ENCODE measurements at places on chromosomes 12 and 14.

- no peak for DNase-seq
These were observed 40.9 kb downstream of the RTN1 start for GRCh38 chr14:59829469-59830337.

GRCh38 chr14:25009891-25010290 is 40.1 kb downstream of the STXBP6 start:
- no peak for DNase-seq

GRCh38 chr14:38042322-38042721 is 165.4 kb upstream of the SSTR1 start:
- DNase-seq = no peak

- DNase-seq = peak; percentile 61
These were observed 129.7 kb upstream of the CCND2 start for GRCh38 chr12:4143896-4144295.

GRCh38 chr12:103498990-103499389 is 3.2 kb upstream of the C12orf42 start:
- peak; percentile 37 for DNase-seq

- DNase-seq = no peak
These were observed 188.7 kb downstream of the TTC8 start for GRCh38 chr14:89013098-89013504.

DNA sequence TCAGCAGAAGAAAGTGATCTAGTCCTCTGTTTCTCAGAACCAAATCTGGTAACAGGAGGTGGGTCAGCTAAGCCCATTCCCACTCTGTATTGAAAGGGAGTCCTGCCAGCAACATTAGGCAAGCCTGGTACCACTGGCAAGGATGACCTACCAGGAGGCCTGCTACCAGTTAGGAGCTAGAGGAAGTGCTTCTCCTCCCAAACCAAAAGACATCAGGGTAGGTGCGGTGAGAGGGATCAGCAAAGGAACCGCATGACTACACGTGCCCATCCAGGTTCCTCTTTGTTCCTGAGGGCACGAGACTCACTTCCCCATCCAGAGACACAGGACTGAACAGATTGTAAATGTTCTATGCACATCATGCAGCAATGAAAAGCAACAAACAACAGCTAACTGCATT is 2.8 kb downstream of the KLRC4 start:
- no peak for DNase-seq

- no peak for DNase-seq
These were observed 143.8 kb upstream of the RTL1 start for GRCh38 chr14:101047326-101047725.

DNA sequence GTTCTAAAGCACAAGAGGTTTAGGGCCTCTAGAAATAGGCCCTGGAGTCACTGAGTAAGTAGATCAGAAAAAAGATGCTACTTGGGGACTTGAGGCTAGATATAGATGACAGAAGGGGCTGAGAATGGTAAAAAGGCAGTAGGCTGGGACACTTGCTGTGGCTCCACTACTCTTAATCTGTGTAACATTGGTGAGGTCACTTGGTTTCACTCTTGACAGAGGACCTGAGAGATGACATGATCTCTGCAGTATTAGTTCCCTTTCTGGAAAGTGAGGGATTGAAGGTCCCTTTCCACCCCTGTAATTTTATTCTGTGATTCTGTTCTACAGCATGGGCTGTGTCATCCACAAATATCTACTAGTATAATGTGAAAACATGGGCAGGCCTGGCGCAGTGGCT is 39.7 kb downstream of the MAPKAPK5 start:
- DNase-seq = no peak

DNA sequence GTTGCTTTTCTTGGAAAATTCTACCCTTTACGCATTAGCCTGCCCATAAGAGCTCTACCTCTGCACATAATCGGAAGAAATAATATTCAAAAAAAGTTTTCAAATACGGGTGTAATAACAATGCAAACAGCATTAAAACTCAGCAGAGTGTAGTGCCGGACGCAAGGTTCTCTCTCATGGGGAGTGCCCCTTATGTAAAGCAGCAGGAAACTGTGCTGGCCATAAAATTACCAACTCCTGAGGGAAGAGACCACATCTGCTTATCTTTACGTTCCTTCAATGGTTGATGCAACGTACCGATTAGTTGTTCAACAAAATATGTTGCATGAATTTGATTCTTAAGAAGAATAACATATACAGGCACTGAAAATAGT is 118.7 kb upstream of the TMCC3 start:
- no peak for DNase-seq

DNA sequence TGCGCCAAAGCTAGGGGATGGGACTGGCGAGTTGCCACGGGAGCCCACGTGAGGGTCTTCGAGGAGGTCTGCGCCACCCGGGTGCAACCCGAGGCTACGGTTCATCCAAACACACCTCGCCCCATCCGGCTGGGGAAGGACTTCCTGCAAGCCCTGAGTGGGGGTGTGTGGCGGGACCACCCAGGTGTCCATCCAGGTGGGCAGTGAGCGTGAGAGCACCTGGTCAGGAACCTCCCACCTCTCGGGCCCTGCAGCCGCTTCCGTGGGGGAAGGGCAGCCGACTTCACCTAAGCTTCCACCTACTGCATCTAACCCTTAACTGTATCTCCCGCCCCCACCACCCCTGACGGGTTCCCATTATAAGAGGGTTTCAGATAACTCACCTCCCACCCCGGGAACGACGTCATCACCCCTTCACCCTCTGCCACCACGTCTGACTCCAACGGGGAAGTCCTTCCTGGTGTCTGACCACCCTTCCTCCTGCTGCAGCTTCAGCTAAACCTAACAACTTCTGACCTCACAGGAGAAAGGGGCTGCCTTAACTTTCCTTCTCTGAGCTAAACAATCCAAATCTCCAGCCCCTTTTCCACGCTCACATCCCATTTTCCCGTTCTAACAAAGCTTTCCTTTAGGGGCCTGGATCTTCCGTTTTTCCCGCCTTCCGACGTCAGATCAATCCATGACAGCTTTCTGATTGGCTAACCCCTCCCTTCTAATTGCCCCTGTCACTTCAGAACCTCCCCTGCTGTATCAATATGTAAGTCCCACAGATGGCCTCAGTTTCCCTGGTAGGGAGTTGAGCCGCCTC is 27.4 kb upstream of the SMUG1 start:
- DNase-seq = peak; percentile 37

- DNase-seq = no peak
These were observed 49.8 kb downstream of the ADCK1 start for GRCh38 chr14:77849711-77850110.

GRCh38 chr14:74875204-74875603 is 741 bp downstream of the PROX2 start:
- no peak for DNase-seq

DNA sequence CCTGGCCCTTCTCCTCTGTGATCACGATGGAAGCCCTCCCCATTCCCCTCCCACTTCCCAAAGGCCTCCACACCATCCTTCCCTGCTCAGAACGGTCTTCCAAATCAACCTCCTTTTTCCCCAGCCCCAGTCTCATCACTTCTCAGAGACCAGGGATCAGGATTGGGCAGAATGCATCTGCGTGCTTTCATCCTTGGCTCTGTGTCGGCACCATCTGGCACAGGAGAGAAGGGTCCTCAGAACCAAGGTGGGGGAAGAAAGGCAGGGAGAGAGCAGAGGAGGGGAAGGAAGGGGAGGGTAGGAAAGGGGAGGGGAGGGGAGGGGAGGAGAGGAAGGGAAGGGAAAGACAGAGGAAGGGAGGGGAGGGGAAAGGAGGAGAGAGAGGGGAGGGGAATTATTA is 52.4 kb upstream of the FICD start:
- no peak for DNase-seq

- no peak for DNase-seq
These were observed at the start of gene PKP2 for GRCh38 chr12:32896432-32897280. TSS of gene PKP2 (minus strand) at chr12:32896777. CDS start at chr12:32896731, 46 bp downstream.

- no peak for DNase-seq
These were observed 142.9 kb downstream of the SAMD4A start for GRCh38 chr14:54709867-54710266.

DNA sequence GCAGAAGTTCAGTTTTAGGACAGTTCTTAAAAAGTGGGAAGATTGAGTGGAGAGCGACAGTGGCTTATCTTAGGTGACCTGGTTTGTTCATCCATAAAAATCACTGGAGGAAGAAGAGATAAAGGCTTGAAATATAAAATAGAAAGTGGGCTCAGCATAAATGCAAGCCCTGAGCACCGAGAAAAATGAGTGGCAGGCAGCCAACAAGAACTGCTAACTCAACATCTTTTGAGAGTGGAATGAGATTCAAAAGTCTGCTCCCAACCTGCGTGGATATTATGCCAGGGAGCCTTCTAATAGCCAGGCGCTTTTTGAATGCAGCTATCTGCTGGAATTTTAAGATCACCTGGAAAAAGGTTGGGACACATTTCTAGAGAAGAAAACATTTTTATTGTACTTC is 666.5 kb downstream of the FLRT2 start:
- DNase-seq = no peak

GRCh38 chr14:61488417-61489401 is 167.3 kb downstream of the PRKCH start:
- DNase-seq = no peak

DNA sequence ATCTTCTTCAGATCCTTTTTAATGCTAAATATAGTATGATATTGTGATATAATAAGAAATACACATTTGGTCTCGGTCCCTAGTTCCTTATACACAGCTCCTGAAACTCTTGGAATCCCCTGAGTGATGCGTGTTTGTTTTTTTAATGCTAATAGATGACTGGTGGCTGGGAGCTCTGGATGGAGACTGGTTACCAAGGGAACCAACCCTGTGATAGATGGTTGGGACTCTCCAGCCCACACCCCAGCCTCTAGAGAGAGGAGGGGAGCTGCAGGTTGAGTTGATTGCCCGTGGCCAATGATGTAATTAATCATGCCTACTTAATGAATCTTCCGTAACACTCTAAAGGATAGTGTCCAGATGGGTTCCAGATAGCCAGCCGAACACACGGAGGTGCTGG is 140.6 kb downstream of the FBXL14 start:
- no peak for DNase-seq

- no peak for DNase-seq
These were observed 4.9 kb upstream of the WIF1 start for GRCh38 chr12:65125975-65126374.

DNA sequence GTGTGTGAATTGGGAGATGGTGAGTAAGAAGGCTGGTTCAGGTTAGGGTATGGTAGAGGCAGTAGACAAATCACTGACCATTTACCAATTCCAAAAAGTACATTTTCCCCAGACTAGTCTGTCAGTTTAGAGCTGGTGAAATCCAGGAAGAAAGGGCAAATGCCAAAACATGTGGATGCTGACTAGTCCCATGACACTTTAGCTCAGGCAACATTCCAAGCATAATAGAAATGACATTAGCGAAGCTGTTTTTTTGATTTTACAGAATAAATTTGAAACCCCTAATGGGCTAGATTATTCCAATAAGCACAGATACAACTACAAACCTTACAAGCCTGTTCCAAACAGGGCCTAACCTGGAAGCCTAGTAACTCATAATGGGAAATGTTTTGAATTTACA is 884.2 kb downstream of the FLRT2 start:
- DNase-seq = no peak

GRCh38 chr12:42450248-42450647 is 124.3 kb downstream of the PPHLN1 start:
- no peak for DNase-seq

DNA sequence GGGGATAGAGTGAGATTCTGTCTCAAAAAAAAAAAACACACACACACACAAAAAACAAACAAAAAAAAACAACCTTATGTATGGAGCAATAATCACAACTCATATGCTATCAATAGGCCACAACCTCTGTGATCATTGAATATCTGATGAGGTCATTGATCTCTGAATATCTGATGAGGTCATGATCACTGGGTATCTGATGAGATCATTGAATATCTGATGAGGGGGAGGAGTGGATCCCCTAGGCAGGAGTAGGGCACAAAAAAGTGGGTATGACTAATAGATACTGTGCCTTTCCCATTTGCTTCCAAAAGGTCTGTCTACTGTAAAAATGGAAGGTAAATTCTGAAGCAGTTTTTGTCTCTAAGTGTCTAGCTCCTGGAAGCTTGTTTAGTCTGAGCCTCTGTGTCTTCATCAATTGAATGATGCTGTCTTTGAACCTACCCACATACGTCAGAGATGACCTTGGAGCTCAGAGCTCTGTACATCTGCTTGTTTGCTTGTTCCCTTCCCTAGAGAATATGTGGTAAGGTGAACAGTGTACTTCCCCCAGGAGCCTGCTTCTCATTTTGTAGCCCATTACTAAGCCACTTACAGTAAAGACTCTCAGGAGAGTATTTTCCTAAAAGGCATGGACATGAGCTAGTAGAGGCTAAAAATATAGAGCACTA is 13.6 kb downstream of the PAH start:
- no peak for DNase-seq

DNA sequence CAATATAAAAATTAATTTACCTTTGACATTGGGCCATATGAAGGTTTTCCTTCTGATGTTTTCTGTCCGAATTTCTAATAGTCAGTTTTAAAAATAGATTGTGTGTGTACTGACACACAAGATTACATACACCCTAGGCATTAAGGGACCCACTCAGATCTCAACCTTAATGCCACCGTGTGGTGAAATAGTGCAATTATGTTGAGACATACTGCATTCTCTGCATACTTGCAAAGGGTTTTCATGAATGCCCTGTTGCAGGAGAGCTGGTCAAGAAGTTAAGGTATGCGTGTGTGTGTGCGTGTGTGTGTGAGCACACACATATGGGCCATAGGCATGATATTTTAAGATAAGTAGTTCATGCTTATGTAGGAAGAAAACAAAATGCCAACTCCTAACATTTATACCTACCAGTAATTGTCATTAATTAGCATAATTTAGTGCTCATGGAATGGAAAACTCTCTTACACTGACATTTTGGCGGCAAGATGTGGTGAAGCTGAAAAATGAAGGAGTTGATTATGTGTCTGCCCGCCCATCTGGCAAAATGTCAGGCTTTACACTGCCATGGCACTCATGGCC is 58.8 kb downstream of the PIK3C2G start:
- peak; percentile 14 for DNase-seq

GRCh38 chr12:47249719-47250357 is 170.1 kb upstream of the AMIGO2 start:
- no peak for DNase-seq

DNA sequence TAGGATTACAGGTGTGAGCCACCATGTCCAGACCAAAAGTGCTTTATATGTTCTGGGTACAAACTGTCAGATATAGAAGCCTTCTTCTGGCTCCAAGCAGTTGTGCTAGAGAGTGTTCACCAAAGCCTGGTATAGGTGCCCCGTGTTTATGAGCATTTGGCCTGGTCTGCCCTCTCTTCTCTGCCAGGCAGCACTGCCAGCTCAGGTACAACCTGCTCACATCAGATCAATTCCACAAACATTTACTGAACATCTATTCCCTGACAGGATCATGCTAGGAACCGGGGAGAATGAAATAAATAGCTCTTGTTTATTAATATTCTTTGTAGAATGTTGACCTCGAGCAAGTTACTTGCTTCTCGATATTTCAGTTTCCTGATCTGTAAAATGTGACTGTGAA is 20.0 kb upstream of the SOCS2 start:
- no peak for DNase-seq

- no peak for DNase-seq
These were observed 150.2 kb upstream of the CLEC14A start for GRCh38 chr14:38405851-38406635.
